ENCODE measurements at places on chromosomes 16 and 17. TPM values are rescaled to one million over a fixed set of nuclear protein-coding genes. Genes with fewer than 3 reads are reported as not detected.
A peak's percentile ranks its signal among the peaks of the same experiment; 100 is the strongest.

DNA sequence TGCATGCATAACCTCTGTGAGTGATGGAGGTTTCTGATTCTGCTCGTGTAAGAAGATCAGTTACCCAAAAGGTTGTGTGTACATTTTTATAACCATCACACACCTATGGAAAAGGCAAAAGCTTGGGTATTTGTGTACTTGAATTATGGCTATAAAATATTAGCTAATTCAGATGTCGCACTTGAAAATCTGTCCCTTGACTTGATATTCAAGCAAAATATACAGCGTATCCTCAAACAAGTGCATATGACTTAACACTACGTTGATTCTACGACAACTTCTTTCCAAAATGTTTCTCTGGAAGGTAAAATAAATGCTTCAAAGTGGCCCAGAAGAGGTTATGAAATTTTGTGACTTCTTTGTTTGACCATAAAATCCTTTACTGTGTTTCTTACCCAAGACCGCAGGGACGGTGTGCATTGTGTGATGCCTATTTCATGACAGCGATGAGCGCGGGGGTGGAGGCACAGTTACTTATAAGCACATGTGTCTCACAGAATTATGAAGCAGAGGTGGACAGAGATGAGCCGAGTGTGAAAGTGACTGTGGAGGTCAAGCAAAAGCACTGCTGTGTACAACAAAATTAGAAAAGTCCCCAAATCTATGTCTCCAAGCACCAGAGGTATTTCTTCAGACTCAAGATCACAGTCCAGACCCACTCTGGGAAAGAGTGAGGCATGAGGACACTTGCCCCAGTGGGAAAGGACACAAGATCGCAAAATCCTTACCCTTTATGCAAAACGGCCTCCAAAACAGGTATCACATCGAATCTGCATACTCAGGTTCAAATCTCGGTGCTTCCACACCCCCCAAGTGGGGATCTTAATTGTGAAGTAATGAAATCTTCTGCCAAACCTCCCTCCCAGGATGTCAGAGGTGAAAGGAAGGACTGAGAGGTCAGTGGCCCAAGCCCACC, 4.1 kb upstream of the HOXB9 start:
- no peak for DNase-seq

GRCh38 chr17:42522263-42522790, 13.7 kb upstream of the NAGLU start:
- no peak for DNase-seq

- DNase-seq: no peak
These were observed 64.9 kb upstream of the PMFBP1 start for GRCh38 chr16:72236866-72237265.

DNA sequence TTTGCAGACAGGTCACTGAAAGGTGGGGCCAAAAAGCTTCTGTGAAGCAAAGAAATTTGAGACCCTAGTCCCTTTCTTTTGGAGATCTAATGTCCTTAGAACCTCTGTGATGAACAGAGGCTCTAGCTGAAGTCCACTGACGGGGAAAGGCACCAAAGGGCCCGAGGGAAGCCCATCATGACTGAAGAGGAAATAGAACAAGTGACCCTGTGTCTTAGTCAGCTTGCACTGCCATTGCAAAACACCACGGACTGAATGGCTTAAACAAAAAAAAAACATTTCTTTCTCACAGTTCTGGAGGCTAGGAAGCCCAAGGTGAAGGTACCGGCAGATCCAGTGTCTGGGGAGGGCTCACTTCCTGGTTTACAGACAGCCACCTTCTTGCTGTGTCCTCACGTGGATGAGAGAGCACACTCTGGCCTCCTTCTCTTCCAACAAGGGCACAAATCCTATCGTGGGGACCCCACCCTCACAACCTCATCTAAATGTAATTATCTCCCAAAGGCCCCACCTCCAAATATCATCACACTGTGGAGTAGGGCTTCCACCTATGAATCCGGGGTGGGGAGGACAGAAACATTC, 24.3 kb upstream of the ASGR2 start:
- no peak for DNase-seq

DNA sequence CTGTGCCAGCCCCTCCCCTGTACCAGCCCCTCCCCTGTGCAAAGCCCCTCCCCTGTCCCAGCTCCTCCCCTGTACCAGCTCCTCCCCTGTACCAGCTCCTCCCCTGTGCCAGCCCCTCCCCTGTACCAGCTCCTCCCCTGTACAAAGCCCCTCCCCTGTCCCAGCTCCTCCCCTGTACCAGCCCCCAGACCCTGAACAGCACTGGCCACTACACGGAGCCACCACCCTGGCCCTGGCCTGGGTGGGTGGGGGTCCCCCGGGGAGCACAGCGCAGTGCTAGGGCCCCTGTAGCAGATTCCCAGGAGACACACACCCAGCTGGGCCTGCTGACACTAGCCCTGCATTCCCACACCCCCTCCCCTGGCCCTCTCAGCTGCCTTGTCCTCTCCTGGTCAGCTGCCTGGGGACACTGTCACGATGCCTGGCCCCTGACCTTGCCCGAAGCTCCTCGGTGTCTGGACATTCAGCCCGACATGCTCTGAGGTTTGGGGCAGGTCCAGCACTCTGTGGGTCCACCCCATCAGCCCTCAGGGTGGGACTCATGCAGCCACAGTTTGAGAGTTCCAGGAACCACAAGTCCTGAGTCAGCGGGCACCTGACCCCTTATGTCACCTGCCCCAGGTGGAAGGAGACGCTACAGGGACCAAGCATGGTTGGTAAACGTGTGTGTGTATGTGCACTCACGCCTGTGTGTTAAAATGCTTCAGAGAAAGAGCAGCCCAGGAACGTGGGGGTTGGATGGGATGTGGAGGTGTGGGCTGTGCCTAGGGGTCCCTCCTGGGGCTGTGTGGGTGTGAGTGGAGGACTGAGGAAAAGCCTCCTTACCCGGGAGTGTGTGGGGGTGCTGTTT, 114.2 kb downstream of the METRNL start:
- DNase-seq: peak; percentile 47

- DNase-seq: no peak
These were observed 340.3 kb downstream of the FOXL1 start for GRCh38 chr16:86918637-86919036.

GRCh38 chr17:32479074-32479617, 7.6 kb upstream of the CDK5R1 start:
- DNase-seq: no peak

DNA sequence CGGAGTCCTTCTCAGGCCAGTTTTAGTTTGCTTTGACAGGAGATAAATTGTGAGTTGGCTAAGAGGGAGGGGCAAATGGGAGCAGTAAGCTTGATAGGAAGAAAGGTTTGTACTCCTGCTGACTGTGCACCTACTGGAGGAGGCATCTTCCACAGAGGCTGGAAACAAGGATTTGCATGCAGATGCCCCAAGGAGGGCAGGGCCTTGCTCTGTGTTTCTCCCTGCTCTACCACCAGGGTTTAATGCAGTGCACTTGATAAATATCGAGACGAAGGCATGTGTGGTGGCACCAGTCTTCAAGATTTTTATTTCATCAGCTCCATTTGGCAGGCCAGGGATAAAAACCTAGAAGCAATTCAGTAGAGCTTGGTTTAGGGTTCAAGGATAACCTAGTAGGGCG, 210.5 kb upstream of the C16orf82 start:
- DNase-seq: no peak

DNA sequence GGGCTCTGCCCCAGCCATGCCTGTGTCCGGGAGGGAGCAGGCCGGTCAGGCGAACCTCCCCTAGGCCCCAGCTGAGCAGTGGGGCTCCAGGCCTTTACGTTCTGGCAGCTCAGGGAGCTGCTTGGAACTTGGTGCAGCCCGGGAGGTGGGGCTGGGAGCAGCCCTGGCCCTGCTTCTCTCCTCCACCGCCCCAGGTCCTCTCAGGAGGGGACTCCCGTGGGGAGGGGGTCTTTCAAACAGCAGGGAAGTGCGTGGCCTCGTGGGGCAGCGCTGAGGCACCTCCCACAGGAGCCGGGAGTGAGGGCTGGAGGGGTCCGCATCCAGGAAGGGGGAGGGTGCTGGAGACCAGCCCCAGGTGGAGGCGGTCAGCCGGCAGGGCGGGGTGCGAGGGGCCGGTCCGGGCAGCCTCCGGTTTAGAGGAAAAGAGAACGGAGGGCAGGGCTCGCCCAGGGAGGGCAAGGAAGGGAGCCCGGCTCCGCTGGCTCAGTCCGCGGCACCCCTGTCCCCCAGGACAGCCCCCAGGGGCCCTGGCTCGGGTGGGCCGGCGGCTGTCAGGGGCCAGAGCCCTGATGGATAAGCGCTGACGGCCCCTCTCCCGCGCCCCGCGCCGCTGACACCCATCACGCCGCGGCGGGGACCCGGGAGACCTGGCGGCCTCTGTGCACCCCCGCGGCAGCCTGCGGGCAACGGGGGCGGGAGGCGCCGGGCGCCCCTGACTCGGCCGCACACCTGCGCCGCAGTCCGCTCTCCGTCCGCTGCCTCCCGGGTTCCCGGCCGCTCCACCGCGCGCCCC, 587 bp upstream of the PRR35 start:
- no peak for DNase-seq

GRCh38 chr17:80260791-80261158, at the start of gene RNF213:
Gene RNF213, plus strand, starts transcription at chr17:80260852. Its CDS starts 2,830 bp downstream, at chr17:80263682.
- no peak for DNase-seq

DNA sequence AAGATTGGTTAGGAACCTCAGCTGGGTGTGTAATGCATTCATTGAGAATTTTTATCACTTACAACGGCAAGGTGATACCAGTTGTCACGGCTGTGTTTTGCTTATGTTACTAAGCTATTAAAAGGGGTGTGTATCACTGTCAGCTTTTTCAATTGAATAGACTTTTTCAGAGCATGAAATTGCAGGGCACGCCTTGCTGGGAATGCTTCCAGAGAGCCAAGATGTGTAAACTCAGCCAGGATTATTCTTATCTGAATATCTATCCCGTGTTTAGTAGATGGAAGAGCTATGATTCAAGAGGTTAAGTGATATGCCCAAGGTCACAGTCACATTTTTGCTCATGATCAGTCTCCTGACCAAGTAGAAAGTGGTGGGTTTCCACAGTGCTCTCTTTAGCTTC, 6.6 kb upstream of the TEKT3 start:
- no peak for DNase-seq

GRCh38 chr16:67249178-67250044, 632 bp downstream of the SLC9A5 start:
- no peak for DNase-seq

DNA sequence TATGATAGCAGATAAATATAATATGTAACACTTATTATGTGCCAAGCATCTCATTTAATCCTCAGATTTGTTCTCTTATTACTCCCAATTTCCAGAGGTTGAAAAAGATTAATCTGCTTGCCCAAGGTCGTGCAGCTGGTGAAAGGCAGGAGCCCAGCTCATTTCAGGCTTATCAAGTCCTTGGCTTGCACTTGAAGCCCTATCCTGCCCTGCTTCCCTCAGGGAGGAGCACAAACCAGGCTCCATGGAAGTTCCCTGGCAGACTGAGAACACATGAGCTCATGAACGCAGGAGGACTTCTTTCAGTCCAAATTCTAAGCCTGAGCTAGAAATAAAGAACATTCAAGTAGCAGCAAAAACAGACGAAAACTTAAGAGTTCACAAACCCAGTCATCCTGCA, 74.8 kb downstream of the USP31 start:
- no peak for DNase-seq

GRCh38 chr17:11638700-11639265, 40.5 kb downstream of the DNAH9 start:
- no peak for DNase-seq

DNA sequence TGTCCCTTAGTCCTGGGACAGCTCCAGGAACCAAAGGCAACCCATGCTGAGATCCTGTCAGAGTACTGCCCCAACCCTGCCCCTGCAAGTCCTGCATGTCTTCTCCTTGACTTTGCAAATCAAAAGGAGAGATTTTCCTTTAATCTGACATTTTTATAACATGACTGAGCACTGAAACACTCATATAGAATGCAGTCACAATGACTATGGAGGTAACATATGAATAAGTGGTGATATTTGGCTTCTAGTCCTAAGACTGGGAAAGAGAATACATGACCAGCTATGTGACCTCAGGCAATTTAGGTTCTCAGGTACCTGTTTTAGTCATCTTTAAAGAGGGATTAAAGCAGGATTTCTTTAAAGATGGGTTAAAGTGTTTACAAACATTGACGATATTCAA, 941.6 kb upstream of the CDH8 start:
- DNase-seq: no peak

DNA sequence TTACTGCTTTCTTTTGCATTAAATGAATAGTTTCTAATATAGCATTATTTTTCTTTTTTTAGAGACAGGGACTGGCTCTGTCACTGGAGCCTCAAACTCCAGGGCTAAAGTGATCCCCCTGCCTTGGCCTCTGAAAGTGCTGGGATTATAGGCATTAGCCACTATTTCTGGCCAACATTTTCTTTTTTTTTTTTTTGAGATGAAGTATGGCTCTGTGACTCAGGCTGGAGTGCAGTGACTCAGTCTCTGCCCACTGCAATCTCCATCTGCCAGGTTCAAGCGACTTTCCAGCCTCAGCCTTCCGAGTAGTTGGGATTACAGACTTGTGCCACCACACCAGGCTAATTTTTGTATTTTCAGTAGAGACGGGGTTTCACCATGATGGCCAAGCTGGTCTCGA, 2.0 kb upstream of the DUXB start:
- DNase-seq: no peak

GRCh38 chr16:31052114-31052513, 18.8 kb downstream of the STX4 start:
- DNase-seq: peak; percentile 84

- no peak for DNase-seq
These were observed 37.3 kb downstream of the PTRH2 start for GRCh38 chr17:59669944-59670343.

The HOXB7 gene
- total RNA-seq: 27.2 TPM

The KRT25 gene
- not detected for total RNA-seq

The KRT9 gene
- total RNA-seq: not detected

The CSH1 gene
- total RNA-seq: not detected

The KRTAP9-8 gene
- not detected for total RNA-seq

The CALB2 gene
- total RNA-seq: 5.0 TPM

The MTHFSD gene
- total RNA-seq: 26.1 TPM
